ENCODE measurements at places on chromosomes 11 and 22.

- DNase-seq: peak; percentile 82
These were observed 2.0 kb downstream of the PARVG start for GRCh38 chr22:44182588-44183286.

- no peak for DNase-seq
These were observed 1.1 kb downstream of the RRP8 start for GRCh38 chr11:6602096-6602940.

- DNase-seq: no peak
These were observed 54.2 kb downstream of the SLC25A17 start for GRCh38 chr22:40764763-40765441.

DNA sequence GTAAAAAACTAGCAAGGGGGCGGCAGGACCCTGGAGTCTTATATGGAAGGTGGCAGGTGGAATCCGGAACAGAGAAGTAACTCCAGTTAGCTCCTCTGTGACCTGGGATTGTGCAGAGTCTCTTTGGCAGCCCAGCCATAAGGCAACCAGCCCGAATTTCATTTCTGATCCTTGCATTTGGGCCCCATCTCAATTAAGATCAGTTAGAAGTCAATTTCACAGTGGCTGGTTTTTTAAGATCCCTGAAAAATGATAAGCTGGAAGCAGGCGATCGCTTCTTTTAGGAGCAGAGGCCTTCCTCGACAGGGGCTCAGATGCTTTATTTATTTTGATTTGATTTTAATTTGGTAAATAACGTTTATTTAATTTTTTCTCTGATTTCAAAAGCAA lies 199.0 kb downstream of the TENM4 start:
- no peak for DNase-seq

Measured in HL-60 (cell line).